Vagina (tissue), 2 donors: ENCODE measurements at places on chromosomes 13 and 19.

- DNase-seq = no peak
These were observed 30.7 kb downstream of the CEACAM1 start for GRCh38 chr19:42497492-42498168.

GRCh38 chr13:21528616-21529015, 69.5 kb upstream of the ZDHHC20 start:
- DNase-seq = no peak

GRCh38 chr13:28574617-28575142, 79.8 kb upstream of the FLT1 start:
- no peak for DNase-seq

- no peak for DNase-seq
These were observed 49.9 kb upstream of the RFXAP start for GRCh38 chr13:36769126-36769525.

DNA sequence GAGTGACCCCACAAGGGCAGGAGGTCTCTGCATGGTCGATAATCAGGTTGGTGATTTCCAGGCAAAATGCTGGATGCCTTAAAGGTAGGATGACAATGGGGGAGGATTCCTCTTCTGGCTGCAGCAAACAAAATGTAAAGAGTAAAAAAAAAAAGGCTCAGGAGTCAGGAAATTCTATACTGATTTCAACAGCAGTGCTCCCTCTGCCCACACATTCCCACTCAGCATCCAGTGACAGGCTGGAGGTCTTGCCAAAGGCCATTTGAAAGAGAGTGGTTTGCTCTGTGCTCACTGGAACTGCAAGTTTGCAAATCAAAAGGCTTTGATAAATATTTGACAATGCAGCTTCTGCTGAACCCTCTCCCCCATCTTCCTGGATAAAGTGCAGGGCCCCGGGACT, 135.4 kb downstream of the TNFRSF19 start:
- no peak for DNase-seq

DNA sequence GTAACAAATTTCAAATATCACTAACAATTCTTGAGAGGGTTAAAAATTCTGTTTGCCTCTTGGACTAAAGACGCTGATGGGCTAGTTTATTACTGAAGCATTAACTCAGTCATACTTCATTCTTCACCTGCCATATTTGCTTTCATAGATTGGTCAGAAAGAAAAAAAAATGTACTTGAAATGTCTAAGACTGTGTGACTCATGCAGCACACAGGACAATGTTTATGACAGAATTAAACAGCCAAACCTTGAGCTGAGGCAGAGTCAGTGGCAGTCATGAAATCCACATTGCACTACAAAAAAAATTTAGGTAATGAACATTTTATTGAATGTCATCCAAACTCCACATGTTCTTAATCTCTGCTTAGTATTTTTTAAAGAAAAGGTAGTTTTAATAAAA, 135.6 kb downstream of the PRR20E start:
- no peak for DNase-seq

- DNase-seq = no peak
These were observed 11.2 kb upstream of the LYPD3 start for GRCh38 chr19:43476606-43477005.

DNA sequence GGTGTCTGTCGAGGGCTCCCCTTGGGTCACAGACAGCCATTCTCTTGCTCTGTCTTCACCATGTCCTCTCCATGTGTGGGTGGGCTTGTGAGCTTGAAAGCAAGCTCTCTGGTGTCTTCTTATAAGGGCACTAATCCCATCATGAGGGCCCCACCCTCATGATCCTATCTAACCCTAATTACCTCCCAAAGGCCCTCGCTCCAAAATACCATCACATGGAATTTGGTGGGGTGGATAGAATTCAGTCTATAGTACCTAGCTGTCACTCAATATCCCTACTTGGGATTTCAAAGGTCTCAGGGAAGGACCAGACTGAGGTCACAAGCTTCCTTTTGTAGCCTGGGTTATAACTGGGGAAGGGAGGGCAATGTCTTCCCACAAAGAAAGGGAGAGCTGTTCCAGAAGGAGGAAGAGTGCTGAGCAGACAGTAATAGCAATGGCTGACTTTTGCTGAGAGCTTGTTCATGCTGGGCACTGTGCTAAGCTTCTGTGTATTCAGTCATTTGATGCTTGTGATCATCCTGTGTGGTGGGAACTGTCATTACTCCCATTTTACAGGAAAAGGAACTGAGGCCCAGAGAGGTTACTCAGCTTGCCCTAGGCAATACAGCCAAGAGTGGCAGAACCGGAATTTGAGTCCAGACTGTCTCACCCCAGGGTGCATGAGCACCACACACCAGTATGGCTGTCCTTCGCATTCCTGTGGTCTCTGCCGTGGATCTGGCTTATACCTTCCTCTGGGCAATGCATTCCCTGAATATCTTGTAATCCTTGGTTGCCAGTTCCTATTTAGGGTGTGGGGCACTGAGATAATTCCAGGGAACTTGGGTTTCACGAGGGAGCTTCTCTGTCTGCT, 8.2 kb downstream of the FXYD5 start:
- DNase-seq = no peak

GRCh38 chr19:32771596-32771995, 52.0 kb downstream of the TDRD12 start:
- DNase-seq = no peak

DNA sequence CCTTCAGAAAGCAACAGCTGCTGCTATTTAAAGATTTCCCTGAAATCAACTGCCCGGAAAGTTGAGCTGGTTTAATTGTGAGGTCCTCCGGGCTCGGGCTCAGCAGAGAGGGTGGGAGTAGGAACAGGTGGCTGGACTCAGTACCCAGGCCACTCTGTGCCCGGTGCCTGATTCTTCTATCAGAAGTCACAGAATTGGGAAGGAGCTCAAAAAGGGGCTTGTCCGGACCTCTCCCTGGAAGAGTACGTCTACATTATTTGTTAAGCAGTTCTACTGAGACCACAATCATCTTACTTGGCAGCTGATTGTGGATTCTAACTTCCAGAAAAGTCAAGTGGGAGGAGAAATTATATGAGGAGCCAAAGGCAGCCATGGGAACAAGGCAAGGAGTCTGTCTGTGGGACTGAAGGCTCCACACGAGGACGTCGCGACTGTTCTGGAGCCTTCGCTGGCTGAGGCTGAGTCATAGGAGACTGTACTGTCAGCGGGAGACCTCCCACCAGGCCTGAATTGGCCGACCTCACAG, 91.7 kb upstream of the ANKRD10 start:
- DNase-seq = no peak

- no peak for DNase-seq
These were observed 225.0 kb downstream of the TBC1D4 start for GRCh38 chr13:75256922-75257321.

DNA sequence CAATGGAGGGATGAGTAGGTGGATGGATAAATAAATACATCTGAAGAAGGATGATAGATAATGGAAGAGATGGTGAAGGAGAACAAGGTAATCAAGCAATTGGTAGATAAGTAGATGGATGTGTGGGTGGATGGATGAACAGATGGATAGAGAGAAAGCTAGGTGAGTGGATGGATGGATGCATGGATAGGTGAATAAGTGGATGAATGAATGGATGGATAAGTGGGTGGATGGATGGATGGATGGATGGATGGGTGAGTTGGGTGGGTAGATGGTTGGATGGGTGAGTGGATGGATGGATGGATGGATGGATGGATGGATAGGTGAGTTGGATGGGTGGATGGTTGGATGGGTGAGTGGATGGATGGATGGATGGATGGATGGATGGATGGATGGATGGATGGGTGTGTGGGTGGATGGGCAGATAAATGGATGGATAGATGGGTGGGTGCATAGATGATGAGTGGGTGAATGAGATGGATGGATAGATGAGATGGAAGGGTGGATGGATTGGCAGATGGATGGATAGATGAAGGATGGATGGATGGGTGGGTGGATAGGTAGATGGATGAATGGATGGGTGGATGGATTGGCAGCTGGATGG, 6.3 kb downstream of the SEMA6B start:
- DNase-seq = no peak

DNA sequence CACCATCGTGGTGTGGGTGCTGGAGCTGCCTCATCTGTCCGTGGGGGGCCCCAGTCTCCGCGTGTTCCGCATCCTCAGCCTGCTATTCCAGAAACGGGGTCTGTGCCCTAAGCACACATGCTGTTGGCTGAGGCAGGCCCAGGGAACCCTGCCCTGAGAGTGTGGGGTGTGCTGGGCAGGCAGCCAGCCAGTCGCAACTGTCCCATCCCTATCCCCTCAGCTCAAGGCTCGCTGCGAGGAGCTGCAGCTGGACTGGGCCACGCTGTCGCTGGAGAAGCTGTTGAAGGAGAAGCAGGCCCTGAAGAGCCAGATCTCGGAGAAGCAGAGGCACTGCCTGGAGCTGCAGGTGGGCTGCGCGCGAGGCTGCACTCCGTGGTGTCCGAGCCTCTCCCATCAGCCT, 21.9 kb downstream of the PLEKHJ1 start:
- no peak for DNase-seq

GRCh38 chr13:41546372-41547190, 89.2 kb downstream of the RGCC start:
- DNase-seq = no peak

DNA sequence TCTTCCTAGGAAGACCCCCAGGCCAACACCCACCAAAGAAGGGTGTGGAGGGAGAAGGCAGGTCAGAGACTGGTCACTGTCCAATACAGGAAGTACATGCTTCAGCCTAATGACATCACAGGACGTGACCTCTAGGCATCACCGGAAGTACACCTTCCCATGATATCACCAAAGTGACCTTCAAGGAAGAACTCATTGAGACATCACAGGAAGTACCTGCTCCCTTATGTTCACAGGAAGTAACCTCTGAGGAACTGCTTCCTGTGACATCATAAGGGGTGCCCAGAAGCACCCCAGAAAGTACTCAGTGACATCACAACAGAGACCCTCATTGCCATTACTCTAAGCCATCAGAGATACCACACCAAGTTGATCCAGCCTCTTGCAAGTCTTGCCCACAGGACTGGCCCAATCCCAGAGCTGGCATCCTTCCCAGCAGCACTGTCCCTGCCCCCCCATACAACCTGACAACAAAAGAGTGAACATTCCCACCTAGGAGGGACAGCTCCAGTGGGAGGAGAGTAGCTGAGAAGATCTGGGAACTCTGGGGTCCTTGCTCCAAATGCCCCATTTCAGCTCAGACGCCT, 24.2 kb upstream of the NANOS2 start:
- no peak for DNase-seq

DNA sequence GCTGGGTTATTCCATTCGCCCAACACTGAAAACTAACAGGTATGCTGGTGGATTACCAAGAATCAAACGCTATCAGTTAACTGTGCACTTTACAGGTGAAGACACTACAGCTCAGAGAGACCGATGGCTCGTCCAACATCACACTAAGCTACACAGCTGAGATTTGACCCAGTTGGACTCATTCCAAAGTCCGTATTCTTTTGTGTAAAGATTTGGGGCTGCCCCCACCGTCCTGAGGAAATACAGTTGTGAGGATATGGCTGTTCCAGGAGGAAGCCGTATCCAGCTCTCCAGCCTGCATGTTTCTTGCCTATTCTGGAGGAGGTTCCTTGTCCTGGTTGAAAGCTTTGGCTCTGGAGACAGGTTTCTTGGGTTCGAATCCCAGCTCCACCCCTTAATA, 4.2 kb downstream of the ZSCAN5A start:
- DNase-seq = no peak

DNA sequence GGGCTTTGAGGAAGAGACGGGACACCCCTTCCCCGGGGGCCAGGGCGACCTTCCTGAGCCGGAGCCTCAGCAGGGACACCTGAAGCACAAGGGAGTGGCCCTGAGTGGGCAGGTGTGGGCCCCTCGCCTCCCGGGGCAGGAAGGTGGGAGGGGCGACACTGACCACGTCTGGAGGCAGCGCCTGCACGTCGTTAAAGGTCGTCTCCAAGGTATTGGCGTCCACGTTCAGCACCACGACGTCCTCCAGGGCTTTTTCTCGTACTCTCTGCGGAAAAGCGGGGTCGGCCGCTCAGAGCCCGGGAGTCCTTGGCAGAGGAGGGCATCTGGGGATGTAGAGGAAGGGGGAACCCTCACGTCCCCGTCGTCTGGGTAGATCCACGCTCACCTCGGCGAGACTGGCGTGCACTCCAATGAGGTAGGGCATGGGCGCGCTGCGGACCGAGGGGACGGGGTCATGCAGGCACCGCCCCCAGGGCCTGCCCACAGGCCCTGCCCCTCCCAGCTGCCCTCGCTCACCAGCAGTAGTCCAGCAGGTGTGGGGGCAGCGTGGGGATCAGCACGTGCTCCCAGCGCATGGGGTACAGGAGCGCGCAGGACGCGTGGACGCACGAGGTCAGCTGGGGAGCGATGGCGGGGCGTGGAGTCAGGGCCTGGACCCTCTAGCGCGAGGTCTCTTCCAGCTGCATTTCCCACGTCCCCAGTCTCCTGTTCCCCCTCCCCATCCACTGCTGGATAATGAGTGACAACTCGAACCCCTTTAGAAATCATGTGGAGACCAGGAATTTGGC, 6.1 kb downstream of the DENND1C start:
- DNase-seq = no peak

DNA sequence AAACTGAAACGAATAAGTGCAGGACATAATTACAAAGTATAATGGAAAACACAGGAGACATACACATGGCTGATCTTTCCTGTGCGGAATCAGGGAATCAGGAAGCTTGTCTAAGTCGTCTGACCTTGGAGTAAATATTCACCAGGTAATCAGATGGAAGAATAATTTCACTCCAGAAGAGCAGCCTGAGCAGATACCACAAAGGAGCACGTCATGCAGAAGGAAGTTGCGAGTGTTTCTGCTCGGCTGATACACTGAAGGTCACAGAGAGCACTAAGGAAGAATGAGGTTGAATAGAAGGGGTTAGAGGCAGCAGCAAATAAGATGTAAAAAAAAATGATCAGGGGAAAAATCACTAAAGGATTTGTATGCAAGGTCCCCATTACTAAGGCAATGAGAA, 122.3 kb upstream of the GPC6 start:
- DNase-seq = no peak

GRCh38 chr13:32504263-32504662, 34.3 kb downstream of the N4BP2L2 start:
- no peak for DNase-seq

DNA sequence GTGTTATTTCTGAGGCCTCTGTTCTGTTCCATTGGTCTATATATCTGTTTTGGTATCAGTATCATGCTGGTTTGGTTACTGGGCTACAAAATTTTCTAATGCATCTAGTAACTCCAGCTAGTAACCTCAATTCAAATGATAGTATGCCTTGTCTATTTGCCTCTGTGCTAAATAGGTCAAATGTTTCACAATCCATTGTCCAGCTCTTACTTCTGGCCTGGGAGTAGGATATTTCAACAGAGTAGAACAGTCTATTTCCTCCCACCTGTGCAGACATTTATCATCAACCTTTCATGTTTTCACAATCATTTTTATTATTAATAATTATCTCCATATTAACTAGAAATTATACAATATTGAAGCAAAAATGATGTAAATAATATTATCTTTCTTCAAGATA, 18.1 kb upstream of the NDFIP2 start:
- DNase-seq = no peak

DNA sequence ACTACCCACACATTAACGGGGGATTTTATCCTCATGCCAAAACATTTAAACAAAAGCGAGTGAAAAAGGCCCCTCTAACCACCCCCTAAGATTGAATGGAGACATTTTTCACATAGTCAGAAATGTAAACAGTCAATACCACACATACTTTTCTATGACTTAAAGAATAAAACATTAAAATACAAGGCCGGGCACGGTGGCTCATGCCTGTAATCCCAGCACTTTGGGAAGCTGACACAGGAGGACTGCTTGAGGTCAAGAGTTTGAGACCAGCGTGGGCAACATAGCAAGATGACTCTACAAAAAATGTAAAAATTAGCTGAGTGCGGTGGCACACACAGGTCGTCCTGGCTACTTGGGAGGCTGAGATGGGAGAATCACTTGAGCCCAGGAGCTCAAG, 47.3 kb downstream of the MPHOSPH8 start:
- DNase-seq = no peak
